Stimulated activated CD4-positive, alpha-beta T cell treated with anti-CD3 and anti-CD28 coated beads, Interleukin-2, amount 100 ng/mL, for 48 hours (primary cell): ENCODE measurements at places on chromosomes 2 and 18.

- no peak for DNase-seq
Observed at GRCh38 chr2:192122946-192123345, 71.8 kb downstream of the TMEFF2 start.

DNA sequence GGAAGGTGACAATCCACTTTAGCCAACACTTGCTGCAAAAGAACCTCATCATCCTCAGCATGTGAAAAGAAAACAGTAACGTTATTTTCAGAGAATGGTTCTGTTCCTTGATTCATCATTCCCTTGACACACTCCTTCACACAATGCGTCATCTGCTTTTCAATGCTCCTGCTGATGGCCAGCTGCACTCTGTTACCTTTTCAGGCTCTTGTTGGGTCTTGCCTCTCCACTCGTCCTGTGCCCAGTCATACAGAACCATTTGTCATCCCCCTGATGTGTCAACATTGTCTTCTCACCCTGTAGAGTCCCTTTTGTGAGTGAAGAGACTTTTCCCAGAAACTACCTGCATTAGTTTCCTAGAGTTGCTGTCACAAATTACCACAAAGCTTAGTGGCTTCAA, 12.2 kb upstream of the DTNA start:
- no peak for DNase-seq

DNA sequence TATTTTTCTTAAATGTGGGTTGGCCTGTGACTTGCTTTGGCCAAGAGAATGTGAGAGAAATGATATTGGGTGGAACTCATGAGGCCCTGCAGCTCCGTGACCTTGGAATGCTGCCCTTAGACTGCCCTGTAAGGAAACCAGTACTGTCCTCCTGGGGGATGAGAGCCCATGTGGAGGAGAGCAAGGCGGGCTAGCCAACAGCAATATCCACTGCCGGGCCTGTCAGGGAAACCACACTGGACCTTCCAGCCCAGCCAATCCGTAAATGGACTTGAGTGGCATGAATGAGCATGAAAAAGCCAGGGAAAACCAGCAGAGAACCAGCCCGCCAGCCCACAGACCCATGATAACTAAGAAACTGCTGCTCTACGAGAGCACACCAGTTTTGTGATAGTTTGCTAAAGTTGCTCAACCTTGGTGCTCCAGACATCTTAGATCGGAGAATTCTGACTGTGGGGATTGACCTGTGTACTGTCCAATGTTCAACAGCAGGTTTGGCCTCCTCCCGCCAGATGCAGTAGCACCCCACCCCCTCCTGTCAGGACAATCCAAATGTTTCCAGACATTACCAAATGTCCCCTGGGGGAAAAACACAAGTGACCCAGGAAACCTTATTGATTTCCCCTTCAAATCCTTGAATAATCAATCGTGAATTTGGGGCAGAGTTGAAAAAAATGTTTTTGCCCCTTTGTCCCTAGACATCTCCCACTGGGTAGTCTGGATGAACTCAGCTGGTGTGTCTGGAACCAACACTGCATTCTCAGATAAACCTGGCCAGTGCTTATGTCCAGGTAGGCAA, 27.2 kb downstream of the ALPK2 start:
- no peak for DNase-seq

DNA sequence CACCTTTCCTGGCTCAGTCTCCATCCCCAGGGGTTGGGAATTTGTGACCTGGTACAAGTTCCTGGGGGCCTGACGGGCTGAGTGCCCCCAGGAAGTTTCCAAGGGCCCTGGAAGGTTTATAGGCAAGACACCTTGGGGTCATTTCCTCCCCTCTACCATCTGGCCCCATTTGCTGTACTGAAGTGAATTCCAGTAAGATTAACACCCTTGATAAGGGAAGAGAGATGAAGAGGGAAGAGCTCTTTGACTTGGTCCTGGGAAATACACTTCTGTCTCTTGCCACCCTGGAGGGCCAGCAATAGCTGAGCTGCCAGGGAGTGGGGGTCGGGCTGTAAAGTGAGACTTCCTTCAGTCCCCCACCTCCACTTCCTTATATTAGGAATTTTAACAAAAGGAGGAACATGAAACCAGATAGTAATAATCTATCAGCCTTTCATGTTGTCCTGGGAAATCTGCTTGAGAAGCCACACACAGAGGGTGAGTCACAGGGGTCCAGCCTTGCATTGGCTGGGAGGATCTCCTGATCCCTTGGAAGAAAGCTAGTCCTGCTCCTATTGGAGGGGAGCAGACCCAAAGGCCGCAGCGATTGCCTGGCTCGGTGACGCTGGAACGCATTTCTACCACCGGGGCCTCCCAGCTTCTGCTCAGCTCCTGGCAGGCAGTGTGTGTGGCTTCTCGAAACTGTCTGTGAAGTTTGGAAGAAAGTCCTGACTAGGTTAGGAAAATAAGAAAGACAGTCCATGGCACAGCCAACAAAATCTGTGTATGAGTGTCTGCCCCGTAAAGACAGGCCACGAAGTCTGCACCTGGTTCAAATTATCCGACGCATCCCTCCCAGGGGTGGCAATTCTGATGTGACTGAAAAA, 87.3 kb downstream of the ACAA2 start:
- no peak for DNase-seq

DNA sequence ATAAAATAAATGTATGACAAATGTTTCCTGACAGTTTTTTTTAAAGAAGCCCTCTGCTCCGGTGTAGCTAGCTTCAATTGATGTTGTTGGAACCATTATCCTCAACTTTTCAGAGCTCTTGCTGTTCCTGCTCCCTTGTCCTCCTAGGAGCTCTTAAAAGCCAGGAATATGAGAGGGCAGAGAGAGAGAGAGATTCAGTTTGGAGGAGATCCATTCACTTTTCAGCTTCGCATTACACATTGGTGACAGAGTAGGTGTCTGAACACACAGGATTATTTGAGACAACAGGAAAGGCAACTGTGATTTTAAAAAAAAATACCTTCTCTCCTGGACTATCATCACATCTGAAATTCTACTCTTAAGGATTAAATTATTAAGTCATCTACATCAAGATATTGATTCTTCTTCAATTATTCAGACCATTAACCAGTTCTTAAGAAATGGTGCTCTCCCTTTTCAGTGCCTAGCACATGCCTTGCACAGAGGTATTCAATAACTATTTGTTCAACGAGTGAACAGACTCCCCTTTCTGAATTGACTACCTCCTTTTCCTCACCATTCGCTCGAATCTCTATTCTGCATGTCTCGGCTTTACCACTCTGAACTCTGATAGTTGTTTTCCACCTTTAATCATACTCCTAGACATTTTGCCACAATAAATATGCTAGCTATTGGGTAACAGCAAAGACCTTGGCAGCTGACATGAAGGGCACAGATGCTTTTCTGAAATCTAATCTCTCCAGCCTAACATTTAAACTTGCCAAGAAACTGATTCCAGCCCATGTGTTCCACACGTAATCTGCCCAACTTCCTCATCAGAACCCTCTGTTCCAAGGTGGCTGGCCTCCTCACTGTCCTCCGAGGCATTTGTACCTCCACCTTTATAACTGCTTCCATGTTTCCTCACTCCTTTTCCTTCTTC, 28.6 kb upstream of the SLC35F5 start:
- no peak for DNase-seq

GRCh38 chr2:161419638-161420190, 3.6 kb downstream of the TBR1 start:
- no peak for DNase-seq

GRCh38 chr2:237511885-237512405, 24.9 kb downstream of the MLPH start:
- no peak for DNase-seq

DNA sequence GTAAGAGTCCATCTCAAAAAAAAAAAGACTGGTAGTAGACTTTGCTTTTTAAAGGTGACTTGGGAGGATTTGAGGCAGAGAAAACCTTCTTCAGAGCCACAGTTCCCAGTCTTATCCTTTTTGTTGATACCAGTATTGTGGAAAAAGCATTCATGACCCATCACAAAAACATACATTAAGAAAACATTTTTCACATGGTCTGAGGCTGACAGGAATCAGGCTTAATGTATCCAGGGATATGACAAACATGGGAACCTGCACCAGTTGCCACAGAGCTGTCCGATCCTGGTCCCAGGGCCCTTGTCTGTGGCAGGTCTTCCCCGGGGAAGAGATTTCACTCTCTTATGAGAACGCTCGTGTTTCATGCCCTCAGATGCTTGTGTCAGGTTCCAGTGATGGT, 21.8 kb downstream of the SPTBN1 start:
- DNase-seq: no peak

DNA sequence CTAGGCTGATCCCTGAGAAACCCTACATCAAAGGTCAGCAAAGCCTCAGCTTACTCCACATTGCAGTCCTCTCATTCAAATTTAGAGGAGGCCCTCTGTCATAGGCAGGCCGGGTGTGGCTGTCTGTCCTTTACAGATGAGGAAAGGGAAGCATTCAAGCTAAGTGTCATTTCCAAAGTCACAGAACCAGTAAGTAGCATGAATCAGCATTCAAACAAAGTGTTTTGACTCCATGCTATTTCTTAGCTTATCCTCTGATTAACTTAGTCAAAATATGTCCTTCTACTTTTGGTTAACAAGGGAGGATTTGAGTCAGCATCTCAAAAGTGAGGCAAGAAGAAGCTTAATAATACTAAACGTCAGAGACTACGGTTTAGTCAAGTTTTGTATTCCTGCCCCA, 409.0 kb upstream of the POU3F3 start:
- DNase-seq: no peak

DNA sequence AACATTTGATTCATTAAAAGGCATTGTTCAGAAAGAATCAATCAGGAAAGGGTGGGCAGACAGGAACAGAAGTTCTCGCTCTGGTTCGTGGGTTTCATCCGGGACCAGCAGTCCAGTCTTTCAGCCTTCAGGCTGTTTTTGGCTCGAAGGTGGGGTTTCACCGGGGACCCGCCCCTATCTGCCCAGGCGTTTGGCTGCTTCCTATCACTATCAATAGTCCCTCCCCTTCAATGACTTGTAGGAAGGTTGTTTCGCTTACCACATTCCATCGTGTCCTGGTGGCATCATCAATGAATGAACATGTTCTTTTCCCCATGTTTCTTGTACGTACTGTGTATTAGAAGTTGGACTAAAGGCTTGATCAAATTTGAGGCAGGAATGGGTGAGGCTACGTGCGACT, 130.3 kb downstream of the NEDD4L start:
- DNase-seq: no peak

DNA sequence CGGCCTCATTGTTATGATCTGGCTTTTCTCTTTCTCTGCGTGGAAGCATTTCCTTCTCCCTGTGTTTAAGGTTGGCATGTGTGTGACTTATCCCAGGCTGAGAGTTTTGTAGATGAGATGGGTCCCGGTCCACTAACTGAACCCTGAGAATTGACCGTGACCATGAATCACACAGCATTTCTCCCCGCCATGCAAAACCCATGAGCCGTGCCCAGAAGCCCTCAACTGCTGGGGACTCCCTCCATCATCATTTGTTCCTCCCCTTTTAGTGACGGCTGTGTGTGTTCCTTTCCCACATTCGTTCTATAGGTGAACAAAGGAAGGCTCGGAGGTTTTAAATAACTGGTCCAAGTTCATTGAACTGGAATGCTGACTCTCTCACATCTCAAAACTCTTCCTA, 30.1 kb upstream of the TXNDC2 start:
- DNase-seq: no peak

DNA sequence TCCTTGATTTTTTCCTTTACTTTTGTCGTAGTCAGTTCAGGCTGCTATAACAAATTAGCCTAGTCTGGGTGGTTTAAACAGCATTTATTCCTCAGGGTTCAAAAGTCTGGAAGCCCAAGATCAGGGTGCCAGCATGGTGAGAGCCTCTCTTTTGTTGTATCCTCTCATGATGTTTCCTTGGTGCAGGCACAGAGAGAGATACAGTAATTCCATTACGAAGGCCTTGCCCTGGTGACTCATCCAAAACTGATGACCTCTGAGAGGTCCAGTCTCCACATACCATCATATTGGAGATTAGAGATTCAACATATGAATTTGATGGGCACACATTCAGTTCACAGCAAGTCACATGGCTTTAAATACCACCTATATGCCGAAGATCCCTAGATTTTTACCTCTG, 253.8 kb downstream of the CYRIA start:
- no peak for DNase-seq
